ENCODE measurements at places on chromosomes 16 and 17.

DNA sequence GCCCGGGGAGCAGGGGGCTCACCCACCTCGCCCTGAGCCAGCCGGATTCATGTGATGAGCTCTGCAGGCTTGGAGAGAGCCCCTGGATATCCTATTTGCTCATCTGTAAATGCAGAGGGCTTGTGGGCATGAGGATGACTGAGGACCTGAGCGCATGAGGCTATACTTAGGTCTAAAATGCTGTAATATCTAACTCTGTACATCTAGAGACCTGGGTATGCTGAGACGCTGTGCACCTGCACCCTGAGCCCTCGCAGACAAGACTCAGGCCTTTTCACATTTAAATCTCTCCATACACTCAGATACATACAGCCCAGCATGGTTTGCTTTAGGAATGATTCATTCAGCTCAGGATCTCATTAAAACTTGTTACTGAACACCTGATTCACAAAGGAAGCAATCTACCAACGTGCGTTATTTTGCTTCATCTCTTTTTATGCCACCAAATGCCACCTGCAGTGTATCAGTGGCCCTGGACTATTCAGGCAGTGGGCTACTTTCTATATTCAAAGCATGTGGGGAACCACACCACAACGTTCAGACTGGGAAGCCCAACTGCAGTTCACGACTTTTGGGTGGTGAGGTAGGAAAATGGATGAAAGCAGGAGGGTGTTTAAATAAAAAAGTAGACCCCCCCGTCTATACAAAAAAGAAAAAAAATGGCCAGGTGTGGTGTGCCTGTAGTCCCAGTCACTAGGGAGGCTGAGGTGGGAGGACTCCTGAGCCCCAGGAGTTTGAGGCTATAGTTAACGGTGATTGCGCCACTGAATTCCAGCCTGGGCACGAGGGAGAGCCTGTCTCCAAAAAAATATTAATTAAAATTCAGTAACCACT is 12.0 kb downstream of the USP7 start:
- DNase-seq = no peak

DNA sequence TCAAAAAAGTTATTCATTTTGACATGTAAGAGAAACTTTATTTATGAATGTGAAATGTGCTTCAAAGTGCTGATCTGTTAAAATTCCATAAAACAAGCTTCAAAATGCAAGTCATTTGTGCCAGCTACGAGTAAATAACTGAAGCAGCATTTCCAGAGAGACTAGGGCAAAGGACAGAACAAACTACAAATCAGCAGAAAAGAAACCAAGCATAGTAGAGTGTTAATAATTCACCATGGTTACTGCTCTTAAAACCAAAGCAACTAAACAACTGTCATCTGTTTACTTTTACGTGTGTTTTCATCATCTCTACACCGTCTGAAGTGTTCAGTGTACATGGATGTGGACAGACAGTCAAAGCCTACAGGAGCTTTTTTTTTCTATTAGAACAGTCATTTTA is 1.6 kb upstream of the ASPA start:
- DNase-seq = no peak

DNA sequence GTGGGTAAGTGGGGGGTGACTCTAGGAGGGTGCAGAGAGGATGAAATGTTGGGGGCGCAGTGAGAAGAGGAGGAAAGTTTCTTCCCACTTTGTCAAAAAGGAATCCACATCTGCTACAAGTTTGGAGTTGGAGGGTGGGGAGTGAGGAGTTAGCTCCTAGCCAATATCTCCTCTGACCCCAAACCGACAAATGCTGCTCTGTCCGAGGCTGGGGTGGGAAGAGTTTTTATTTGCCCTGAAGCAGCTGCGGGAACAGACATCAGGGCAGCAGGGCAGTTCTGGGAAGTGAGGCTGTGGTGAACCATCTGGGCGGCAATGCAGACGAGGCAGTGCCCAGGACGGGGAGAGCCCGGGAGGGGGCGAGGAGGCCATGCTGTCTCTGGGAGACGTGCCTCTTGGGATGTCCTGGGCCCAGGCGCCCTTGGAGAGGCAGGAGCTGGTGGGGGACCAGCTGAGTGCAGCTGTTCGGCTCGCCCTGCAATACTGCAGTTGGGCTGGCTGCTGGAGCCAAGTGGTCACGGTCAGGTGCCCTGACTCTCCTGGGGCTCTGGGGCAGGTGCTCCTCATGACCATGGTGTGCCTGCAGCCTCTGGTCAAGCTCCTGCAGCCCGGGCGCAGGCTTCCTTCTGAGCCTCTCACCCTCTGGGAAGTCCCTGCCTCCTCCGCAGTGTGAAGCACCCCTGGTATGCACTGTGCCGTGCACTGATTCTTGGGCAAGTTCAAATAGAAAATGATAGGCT is 6.4 kb upstream of the SOCS3 start:
- DNase-seq = no peak

GRCh38 chr16:81265658-81266451 is 27.4 kb downstream of the BCO1 start:
- DNase-seq = no peak

DNA sequence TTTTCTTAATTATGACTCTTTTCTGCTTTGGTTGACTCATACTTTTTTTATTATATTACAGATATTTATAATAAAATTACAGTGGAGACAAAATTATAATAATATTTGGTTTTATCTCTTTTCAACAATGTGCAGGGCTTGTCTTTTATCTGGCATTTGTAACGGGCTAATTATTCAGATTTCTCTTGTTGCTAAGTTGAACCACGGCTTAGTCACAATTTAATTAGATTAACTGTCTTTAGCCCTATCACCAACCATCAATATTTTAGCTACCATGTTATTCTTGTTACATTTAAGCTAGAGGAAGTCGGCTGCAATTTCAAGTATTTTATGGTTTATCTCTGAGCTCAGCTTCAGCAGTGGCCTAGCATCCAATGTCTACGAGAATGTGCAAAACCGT is 798.9 kb upstream of the CA10 start:
- no peak for DNase-seq

- peak; percentile 2 for DNase-seq
Observed at GRCh38 chr16:25707982-25708583, 16.3 kb downstream of the HS3ST4 start.

Measured in CD4-positive, alpha-beta T cell treated with Interleukin-1 beta for 1 hour (primary cell).